ENCODE measurements at places on chromosomes 6 and 20.

DNA sequence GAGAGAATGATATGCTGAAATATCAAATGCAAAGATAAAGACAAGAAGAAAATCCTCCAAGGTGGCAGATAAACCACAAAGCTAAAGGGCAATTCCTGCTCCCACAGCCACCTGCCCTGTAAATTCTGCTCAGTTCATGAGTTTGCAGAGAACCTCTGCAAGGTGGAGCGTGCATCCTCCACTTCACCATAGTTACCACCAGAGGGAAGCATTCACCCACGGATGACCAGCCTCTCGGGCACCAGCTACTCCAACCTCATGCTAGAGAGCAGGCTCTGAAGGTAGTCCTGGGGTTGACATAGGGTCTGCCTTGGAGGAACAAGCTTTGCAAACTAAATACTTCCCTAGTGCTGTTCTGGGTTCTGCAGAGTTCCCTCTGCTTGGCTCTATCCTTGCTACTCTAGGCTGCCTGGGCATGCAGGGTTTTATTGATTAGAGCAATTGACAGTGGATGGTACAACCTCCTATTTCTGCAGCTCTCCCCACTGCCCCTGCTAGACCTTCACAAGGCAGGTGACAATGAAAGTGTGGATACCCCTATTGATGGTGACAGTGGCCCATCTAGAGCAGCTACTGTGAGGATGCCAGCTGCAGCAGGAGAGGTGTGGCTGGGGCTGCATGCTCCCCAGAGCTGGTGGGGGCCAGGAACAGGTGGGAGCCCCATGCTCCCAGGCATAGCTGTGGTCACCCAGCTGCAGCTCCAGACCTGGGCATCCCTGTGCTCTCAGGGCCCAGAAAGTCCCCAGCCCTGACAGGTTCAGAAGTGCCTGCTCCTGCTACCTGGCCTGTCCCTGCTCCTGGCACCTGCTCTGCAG, 51.1 kb downstream of the GGTLC1 start:
- DNase-seq, result peak; percentile 64

DNA sequence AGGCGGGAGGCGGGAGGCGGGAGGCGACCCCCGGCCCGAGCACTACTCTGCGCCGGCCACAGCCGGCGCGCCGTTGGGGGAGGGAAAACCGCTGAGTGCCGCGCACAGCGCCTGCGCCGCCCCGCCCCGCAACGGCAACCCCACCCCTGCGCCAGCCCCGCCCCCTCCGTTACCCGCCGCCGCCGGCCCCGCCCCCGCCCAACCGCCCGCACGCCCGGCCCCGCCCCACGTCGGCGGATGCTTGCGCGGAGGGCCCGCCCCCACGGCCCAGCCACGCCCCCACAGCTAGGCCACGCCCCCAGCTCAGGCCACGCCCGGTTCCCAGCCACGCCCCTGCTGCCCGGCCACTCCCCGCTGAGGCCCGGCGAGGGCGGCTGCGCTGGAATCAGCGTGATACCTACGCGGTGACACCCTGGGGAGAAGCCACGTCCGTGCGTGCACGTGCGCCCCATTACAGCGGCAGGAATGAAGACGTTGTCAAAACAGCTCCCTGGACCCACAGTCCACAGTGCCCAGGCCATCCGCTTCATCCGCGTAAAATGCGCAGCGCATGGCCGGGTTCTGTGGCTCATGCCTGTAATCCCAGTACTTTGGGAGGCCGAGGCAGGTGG, at the start of gene TCFL5:
TSS of gene TCFL5 (minus strand) at position 97 of the 611 bp plus-strand sequence. CDS start 152 bp downstream, outside the sequence.
- peak; percentile 92 for DNase-seq

GRCh38 chr6:42306439-42307140, 88.9 kb upstream of the MRPS10 start:
- DNase-seq, result no peak

DNA sequence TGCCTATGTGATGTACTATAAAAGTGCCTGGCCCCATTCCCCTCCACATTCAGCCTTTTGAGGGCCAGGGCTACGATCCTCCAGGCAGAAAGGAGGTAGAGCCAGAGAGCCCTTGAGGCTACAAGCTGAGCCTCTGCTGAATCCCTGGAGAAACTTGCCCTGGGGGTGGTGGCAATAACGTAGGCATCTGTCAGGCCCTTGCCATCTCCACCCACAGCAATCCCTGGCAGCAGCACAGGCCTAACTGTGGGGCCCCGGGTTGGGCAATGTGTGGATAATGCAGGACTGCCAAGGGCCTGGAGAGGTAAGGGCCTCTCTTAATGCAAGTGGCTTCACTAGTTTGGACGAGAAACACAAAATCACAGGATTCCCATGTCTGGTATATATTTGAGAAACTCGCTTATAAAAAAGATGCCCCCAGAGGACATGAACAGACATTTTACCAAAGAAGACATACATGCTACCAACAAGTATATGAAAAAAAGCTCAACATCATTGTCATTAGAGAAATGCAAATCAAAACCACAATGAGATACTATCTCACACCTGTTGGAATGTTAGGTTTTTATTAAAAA, 99.0 kb downstream of the QRSL1 start:
- DNase-seq, result no peak

GRCh38 chr6:13428583-13429405, 58.6 kb downstream of the GFOD1 start:
- DNase-seq, result no peak

DNA sequence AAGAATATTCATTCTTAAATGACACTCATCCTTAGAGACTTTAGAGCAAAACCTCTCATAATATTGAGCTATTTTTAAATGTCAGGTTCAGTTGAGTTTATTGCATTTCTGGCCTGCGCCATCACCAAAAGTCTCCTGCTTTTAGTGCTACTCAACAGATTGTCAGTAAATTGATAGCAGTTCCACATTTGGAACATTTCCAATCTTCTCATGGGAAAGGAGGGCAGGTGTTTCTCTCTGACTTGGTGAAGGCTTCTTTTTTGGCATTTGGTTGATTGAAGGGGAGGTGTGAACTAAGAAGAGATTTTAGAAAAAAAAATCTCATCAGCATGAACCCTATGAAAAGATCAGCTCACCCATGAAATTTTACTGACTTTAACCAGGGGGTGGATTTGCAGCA, 125.9 kb upstream of the INSM1 start:
- no peak for DNase-seq

DNA sequence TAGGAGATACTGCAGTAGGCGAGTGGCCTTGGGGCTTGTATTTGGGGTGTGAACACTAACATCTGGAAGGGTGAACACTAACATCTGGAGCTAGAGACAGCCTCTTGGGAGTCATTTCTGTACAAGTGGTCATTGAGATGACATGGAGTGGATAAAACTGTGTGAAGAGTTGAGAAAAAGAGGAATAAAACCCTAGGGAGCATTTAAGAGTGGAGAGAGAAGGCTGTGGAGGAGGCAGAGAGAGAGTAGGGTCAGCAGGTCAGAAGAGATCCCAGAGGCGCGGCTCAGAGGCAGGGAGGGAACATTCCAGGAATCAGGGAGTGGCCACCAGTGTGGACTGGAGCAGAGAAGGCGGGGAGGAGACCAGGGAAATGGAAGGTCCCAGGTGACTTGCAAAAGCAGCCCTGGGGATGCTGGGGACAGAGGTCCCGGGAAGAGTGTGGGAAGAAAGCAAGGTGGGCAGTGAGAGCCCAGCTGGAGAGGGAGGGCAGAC, 202.0 kb upstream of the RNF24 start:
- no peak for DNase-seq

DNA sequence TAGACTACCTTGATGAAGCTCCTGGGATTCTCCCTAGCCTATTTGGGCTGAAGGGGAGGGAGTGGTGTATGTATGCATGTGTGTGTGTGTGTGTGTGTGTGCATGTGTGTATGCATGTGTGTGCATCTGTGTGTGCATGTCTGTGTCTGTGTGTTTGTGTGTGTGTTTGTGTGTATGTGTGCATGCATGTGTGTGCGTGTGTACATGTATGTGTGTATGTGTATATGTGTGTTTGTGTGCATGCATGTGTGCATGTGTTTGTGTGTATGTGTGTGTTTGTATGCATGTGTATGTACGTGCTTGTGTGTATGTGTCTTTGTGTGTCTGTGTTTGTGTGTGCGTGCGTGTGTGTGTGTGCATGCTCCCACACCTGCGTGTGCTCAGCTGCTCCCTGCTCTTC, 15.4 kb downstream of the FGD2 start:
- DNase-seq, result no peak

- DNase-seq, result no peak
Observed at GRCh38 chr20:34334654-34335407, 28.2 kb upstream of the ITCH start.

- DNase-seq, result no peak
Observed at GRCh38 chr6:30022189-30022588, 38.9 kb upstream of the POLR1H start.

Data from activated CD4-positive, alpha-beta T cell treated with anti-CD3 and anti-CD28 coated beads, Interleukin-2, amount 50 U/mL, for 1 hour (primary cell).